ENCODE measurements at places on chromosomes 3 and 15.

- no peak for DNase-seq
Observed at GRCh38 chr3:186386883-186387560, 25.0 kb upstream of the DGKG start.

DNA sequence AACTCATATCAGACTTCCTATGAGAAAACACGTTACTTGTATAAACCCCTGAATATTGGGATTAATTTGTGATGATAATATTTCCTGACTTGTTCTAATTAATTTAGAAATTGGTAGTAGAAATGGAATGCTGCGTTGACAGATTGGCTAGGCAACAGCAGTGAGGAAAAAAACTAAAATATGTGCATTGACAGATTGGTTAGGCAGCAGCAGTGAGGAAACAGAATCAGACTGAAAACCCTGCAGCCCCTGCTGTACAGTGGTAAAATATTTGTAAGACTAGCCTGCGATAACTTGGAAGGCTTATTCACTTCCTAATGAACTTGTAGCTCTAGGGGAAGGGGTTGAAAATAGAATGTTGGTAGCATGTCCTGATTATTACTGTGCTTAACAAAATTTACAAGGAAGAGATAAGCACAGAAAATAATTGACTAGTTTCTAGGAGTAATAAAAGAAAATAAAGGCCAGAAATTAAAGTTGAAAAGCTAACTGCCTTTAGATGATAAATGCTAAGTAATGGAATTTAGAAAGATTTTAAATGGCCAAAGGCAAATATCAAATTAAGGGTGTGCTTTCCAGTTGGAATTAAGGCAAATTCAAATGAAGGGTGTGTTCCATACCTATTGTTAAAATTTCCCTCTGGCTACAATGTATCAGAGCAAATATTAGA lies 29.9 kb upstream of the IL16 start:
- DNase-seq, result no peak

- DNase-seq, result no peak
Observed at GRCh38 chr3:31911643-31912042, 69.4 kb downstream of the OSBPL10 start.

- no peak for DNase-seq
Observed at GRCh38 chr15:88828791-88829190, 25.6 kb downstream of the ACAN start.

GRCh38 chr15:76229266-76229665 lies 82.0 kb downstream of the ETFA start:
- no peak for DNase-seq

GRCh38 chr3:152419748-152420147 lies 151.0 kb downstream of the MBNL1 start:
- no peak for DNase-seq

GRCh38 chr3:151283387-151283786 lies 5.0 kb upstream of the P2RY14 start:
- DNase-seq, result no peak

- DNase-seq, result no peak
Observed at GRCh38 chr15:39248204-39248603, 332.7 kb upstream of the THBS1 start.

DNA sequence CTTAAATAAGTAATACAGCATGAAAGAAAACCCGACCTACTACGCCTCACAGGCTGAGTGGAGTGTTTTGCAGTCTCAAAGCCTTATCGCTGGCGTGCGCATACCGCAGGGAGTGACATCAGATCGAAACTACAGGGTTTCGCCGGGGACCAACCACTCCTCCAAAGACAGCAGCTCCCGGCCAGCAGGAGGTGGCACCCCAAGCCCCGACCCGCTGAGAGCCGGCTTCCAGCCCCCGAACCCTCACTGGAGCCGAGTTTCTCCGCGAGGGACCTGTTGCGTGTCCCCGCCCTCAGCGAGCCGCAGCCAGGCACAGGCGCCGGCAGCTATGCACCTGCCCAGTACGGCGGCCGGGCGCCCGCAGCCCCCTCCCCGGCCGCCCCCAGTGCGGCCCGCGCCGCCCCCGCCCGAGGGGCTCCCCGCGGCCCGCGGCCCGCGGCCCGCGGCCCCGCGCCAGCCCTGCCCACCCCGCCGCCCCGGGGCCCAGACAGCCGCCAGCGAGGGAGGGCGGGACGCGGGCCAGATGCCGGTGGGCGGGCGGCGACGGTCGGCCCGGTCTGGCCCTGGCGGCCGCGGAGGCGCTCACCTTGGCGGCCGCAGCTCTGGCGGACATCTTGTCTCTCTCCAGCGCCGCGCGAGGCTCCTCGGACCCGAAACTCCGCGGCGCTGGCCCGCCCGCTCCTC lies 710 bp downstream of the TJP1 start:
- DNase-seq, result no peak

- DNase-seq, result no peak
Observed at GRCh38 chr3:46417841-46418611, 11.0 kb downstream of the CCRL2 start.

DNA sequence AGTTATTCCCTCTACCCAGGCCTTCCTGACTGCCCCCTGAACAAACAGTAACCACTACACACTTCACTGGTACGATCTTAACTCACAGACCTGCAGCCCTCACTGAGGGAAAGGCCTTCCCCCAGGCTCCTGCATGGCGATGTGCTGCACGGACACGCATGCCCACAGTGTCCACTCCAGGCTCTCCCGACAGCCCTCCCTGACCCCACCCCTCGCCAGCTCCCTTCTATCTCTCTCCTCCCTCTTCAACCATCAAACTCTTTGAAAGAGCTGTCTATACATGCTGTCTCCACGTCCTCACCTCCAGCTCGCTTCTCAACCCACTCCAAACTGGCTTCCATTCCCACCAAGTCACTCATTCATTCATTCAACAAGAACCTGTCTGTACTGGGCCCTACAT lies 3.9 kb downstream of the SCN5A start:
- DNase-seq, result no peak

GRCh38 chr3:125683067-125683829 lies 88.0 kb upstream of the OSBPL11 start:
- no peak for DNase-seq

DNA sequence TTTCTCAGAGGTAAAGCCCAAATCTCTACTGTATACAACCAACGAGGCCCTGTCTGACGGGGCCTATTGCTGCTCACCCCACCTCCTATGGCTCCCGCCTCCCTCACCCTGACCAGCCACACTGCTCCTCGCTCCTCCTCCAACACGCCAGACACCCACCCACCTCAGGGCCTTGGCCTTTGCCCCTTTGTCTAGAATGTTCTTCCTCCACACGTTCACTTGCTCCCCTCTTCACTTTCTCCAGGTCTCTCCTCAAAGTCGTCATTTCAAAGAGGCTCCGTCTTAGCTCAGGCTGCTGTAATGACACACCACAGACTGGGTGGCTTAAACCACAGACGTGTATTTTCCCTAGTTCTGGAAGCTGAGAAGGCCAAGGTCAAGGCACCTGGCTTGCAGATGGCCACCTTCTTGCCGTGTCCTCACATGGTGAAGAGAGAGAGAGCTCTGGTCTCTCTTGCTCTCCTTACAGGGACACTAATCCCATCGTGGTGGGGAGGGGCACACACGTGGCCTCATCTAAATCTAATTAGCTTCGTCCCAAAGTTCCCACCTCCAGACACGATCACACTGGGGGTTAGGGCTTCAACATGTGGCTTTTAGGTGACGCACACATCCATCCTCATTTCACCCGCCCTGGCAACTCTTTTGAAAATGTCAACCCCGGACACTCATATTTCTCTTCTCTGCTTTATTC lies 98.2 kb downstream of the TLE3 start:
- DNase-seq, result no peak

DNA sequence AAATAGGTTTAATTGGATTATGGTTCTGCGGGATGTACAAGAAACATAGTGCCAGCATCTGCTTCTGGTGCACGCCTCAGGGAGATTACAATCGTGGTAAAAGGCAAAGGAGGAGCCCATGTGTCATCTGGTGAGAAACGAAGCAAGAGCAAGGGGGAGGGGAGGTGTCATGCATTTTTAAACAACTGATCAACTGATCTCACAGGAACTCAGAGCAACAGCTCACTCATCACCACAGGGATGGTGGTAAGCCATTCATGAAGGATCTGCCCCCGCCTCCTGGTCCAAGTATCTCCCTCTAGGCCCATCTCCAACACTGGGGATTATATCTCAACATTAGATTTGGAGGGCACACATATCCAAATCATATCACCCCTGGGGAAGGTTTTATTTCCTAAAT lies 42.1 kb upstream of the FGF7 start:
- DNase-seq, result no peak

- DNase-seq, result no peak
Observed at GRCh38 chr3:149895769-149896168, 74.9 kb downstream of the PFN2 start.

- DNase-seq, result no peak
Observed at GRCh38 chr15:34013746-34014145, 25.3 kb downstream of the AVEN start.

GRCh38 chr3:33377931-33378330 lies 62.3 kb downstream of the UBP1 start:
- DNase-seq, result no peak

GRCh38 chr15:65732698-65733097 lies 59.4 kb downstream of the DENND4A start:
- no peak for DNase-seq

- no peak for DNase-seq
Observed at GRCh38 chr3:15010664-15011063, 54.5 kb downstream of the MRPS25 start.

- DNase-seq, result no peak
Observed at GRCh38 chr15:42147431-42147735, 9.1 kb downstream of the PLA2G4F start.

Measured in CD4-positive, alpha-beta T cell treated with Interleukin-17A for 1 hour (primary cell).